NCI-H146 (cell line): ENCODE measurements at places on chromosomes 12 and 14.

DNA sequence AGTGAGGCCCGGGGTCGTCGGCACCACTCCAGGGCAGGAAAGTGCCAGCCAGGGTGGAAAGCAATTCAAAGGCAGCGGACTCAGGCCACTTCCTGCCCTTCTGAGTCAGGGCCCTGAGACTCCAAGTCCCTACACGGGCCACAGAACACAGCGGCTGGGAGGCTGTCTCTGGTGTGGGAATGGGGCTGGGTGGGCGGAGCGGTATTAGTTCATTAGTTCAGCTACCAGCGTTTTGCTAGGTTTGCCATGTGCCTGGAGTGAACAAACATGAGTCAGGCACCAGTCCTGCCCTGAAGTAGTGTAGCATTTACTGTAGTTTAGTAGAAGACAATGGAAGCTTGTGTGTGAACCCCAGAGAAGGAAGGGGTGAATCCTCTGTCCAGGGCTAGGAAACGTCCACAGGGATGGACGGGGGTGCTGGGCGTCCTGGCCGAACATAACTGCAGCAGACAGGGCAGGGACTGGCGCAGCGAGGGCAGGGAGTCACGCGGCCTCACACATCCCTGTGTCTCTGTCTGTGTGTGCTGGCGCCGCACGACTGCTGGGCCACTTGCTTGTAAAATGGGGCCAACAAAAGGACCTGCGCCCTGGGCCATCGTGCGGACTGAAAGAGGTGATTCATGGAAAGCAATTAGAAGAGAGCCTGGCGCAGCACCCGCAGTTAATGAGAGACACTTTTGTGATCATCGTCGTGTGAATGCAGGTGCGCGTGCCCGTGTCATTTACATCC is 186.4 kb upstream of the PRMT8 start:
- DNase-seq, result peak; percentile 99

GRCh38 chr12:116739381-116739887 is 1.3 kb downstream of the RNFT2 start:
- DNase-seq, result no peak

DNA sequence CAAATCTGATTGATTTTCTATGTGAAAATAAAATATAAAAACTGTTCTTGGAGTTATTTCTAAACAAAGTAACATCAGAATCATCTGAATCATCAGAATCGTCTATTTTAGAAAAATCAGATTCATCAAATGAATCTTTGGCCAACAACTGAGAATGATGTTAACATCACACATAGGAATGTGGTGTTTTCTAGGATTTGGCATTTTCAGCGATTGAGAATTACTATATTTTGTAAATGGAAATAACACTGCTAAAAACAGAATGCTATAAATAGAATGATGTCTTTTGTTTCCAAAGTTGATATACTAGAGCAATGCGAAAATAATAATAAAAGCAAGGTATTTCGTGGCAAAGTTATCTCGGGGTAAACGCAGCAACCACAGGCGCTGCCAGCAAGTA is 73.9 kb upstream of the EVL start:
- DNase-seq, result no peak

DNA sequence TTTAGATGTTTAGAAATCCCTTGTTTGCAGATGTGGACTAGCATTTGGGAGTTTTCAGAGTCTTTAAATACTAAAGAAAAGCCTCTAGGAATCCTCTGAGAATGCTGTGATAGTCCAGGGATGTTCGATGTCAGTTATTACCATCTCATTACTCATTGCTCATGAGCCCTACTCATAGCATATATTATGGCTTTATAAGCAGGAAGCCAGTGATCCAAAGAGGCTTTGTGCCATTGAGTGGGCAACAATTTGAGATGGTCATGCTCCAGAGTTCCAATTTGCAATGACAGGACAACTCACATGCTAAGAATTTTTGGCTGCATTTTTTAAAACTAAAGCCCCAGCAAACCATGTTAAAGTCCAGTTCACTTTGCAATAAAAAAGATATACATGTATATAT is 163.0 kb downstream of the OTOGL start:
- no peak for DNase-seq

DNA sequence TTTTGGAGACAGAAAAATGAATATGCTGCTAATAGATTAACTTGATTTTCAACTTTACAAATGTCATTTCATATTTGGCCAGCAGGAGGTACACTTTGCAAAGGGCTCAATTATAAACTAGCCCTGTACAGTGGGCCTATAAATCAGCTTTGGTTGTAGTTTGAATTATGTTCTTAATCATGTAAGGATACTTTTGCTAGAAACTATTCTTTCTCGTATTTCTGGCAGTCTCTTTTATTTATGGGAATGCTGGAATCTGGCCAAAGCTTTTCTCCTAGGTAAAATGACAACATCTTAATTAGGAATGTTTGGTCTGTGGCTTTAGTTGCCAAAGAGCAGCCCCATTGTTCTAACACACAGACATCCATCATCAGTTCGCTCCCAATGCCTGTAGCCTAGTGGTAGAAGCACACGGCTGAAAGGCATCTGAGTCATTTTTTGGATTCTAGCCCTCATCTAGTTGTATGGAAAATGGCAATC is 1322.3 kb upstream of the SEL1L start:
- peak; percentile 34 for DNase-seq

GRCh38 chr14:89621791-89622638 is 205.0 kb upstream of the FOXN3 start:
- no peak for DNase-seq

DNA sequence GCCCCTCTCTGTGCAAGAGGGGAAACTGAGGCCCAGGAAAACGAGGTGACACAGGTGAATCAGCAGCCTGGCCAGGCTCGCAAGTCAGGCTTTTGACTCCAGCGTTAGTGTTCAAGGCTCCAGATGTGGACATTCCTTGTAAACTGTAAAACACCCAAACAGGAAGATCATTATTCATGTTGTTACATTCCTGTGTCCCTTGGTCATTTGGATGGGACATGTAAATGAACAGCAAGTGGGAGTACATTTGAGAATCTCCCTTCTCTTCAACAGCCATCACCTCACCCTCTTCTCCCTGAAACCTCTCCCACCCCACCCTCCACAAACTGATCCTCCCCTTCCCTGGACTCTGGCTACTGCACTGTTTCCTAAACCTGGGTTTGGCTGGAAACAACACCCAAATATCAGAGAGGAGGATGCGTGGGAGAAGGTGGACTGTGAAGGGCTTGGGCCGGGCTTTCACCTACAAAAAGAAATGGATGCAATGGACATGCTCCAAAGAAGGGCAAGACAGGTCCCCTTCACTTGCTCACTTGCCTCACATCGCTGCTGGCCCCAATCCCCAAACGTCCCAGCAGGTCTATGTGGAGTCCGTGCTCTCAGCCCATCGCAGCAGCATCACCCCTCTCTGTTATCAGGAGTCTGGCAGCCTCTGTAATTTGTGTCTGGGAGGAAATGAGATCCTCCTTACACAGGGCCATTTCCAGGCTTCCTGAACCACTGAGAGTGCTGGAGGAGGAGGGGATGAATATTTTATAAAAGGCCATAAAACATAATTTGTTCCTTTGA is 76.7 kb downstream of the GALNT8 start:
- DNase-seq, result no peak

GRCh38 chr12:95870897-95871296 is 12.1 kb downstream of the SNRPF start:
- no peak for DNase-seq

- DNase-seq, result no peak
Measured at GRCh38 chr14:68308726-68309520, 483.9 kb downstream of the ZFP36L1 start.

GRCh38 chr12:27161458-27162228 is 79.3 kb upstream of the C12orf71 start:
- no peak for DNase-seq

DNA sequence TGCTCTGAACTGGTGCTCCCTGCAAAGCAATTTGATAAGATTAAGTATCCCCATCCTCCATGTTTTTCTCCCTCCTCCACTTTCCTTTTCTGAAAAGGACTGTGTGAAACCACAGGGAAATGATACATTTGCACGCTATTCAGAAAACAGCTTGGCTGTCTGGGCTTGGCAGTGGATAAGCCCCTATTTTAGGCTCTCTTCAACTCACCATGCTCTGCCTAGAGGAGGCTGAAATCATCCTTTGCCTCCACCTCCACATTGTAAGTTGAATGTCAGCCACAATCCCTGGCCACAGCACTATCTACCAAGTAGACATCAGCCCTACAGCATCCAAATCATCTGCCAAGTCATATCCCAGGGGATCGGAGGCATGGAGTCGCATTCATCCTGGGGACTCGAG is 642.3 kb downstream of the RPS29 start:
- no peak for DNase-seq

GRCh38 chr12:7989827-7990491 is 42.6 kb upstream of the FOXJ2 start:
- DNase-seq, result no peak

DNA sequence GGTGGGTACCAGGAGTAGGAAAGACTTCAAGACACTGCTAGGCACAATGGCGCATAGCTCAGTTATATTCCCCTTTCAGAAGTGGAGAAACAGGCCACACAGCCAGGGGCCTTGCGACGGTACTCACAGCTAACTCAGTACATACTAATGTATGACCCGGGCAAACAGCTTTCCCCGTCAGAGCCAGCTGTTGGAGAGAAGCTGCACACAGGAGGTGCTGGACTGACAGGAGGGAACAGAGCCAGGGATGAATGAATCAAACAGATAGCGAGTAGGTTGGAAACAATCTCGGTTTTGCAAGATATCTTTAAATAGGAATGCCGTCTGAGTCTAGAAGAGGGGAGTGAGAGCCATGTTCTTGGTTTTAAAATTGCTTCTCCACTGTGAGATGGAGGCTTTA is 45.5 kb downstream of the PRIMA1 start:
- DNase-seq, result no peak

DNA sequence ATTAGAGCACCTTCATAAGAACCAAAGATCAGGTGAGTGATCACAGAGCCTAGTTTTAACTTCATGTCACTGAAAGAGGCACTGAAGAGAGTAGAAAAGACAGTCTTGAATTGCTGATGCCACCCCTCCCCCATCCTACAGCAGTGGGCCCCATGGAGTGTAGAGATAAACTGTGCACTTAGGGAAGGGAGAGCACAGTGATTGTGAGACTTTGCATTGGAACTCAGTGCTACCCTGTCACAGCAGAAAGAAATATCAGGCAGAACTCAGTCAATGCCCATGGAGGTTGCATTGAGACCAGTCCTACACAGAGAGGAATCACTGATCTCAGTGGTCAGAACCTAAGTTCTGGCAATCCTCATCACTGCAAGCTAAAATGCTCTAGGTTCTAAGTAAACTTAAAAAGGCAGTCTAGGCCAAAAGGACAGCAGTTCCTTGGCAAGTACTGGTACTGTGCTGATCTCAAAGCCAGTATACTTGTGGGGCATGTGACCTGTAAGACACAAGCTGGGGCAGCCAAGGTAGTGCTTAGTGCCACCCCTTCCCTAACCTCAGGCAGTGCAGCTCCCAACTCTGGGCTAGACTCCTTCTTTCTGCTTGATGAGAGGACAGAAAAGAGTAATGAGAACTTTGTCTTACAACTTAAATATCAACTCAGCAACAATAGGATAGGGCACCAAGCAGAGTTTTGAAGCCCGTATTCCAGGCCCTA is 94.1 kb downstream of the FSCB start:
- DNase-seq, result no peak

- no peak for DNase-seq
Measured at GRCh38 chr12:83075471-83075870, 388.8 kb downstream of the TMTC2 start.

- DNase-seq, result no peak
Measured at GRCh38 chr14:77709412-77709811, 1.5 kb downstream of the SLIRP start.

- DNase-seq, result no peak
Measured at GRCh38 chr12:56529656-56530055, 8.0 kb downstream of the RBMS2 start.

DNA sequence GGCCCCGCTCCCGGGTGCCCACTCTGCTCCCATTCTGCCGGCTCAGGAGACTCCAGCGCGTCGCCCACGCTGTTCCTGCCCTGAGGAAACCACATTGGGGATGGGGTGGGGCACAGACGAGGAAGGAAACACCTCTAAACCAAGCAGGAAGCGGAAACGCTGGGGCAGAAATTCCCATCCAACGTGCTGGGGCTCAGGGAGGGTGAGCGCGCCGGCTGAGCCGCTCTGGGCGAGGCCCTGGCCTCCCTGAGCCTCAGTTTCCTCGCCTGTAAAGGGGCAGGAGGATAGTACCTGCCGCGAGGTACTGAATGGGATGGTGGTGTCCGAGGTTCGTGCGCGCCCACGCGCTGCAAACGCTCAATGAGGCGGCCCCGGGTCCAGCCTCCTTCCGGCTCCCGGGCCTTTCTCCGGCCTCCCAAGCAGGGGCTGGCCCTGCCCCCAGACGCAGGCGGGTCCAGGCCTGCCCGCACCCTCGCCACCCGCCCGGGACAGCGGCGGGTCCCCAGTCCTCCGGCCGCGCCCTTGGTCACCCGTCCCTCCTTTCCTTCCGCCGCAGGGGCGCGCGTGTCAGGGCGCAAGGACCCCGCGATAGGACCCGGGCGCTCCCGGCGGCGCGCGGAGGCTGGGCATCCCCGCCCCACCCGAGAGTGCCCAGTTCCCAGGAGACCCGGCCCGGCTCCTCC is 673 bp downstream of the BEGAIN start:
- DNase-seq, result peak; percentile 77

DNA sequence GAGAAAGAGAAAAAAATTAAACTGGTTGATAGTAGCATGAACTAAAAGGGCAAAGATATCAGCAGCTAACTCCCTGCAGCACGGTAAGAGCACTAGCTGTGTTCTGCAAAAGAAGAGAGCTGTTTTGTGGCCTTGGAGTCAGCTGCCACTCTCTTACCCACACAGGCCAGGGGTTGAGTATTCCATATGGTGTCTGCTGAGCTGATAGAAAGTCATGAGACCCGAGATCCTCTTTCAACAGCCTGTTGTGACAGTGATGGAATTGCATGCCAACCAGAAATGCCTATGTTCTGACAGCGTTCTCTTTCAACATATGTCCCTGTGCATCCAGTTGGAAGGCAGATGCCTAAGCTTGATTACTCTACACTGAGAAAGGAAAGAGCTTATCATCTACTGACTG is 39.9 kb downstream of the TMTC1 start:
- no peak for DNase-seq

- DNase-seq, result no peak
Measured at GRCh38 chr12:132476421-132476820, 13.5 kb upstream of the FBRSL1 start.

DNA sequence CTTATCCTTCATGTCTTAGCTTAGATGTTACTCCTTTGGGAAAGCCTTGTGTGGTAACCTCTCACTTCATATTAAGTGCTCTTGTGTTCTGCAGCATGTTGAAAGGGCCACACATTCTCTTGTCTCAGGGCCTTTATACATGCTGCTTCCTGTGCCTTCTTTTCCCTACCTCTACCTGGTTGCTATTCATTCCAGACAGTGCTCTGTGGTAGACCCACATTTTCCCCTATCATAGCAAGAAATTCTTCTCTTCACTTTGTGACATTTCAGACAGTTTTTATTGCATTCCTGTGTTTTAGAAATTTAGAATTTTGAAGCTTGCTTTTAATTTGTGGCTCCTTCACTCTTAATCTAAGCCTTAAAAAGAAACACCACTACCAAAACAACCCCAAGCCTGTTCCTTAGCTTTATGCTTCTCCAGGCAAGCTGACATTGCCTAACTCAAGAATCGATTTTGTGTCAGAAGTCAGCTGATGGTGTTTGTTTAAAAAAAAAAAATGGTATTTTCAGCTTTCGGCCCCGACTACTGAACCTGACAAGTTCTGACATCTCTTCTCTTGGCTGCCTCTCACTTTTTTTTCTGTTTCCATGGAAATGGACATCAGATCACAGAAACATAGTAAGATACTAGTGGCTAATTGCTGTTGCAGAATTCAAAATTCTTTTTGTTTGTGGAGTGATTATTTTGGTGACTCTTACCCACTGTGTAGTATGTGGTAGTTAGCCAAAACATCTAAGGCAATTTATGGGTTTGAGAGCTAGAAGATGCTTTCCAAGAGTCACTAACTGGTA is 156.3 kb downstream of the NUBPL start:
- peak; percentile 28 for DNase-seq
